CD4-positive, alpha-beta T cell (primary cell): ENCODE measurements at places on chromosomes 1 and 21.

DNA sequence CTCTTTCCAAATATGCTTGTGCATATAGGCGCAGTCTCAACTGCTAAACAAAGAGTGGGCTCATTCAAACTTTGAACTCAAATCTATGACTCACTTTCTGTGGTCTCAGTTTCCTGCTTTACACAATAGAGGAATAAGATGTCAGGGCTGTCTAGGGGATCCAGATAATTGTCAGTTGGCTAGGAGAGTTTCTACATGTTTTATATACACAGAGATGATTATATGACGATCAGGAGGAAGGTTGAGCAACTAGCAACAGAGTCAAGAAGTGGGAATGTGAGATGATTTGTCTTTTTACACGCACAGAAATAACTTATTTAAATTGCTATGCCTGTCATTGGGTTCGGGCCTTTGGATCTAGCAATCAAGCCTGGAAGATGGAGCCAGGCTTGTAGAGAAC is 299.4 kb upstream of the LYPLAL1 start:
- DNase-seq, result peak; percentile 11

DNA sequence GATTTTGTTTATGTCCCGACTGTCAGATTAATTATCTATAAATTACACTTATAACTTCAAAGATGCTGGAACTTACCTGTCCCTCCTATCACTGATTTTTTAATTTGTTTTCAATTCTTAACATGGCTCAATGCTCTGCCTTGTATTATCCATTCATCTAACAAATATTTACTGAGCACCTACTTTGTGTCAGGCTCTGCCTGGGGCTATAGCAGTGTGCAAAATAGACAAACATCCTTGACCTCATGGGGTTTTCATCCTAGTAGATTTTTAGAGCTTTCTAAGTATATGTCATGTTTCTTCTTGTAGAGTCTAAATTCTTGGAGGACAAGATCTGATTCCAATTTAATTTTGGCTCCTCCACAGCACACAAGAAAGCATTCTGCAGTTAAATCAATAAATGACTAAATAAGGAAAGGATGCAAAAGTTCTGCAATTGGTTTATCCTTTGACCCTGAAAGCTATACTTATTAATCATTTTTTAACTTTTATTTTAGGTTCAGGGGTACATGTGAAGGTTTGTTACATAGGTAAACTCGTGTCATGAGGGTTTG is 10.8 kb upstream of the SMYD2 start:
- no peak for DNase-seq

DNA sequence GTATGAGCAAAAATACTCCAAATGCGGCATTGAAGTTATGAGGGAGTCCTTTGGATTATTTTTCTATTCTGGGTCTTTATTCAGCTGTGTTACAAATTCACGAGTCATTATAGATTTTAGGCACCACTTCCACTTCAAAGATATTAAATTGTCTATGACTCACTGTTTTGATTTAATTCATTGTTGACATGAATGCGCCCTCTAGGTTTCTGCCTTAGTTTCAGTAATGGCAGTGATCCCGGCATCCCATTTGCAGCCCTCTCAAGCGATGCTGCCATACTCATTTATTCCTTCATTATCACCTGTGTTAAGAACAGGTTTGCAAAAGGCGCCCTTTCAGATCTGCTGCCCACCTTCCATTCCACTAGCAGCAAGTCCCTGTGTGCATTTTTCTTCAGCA is 14.0 kb downstream of the RSPO1 start:
- DNase-seq, result no peak

- DNase-seq, result peak; percentile 45
These were observed 1.8 kb downstream of the AGPAT3 start for GRCh38 chr21:43866659-43867331.

- no peak for DNase-seq
These were observed 22.1 kb upstream of the FAM20B start for GRCh38 chr1:179003512-179004066.

- DNase-seq, result no peak
These were observed 383.4 kb downstream of the USP25 start for GRCh38 chr21:16113052-16113715.

GRCh38 chr1:59177756-59178155 is 119.1 kb upstream of the FGGY start:
- DNase-seq, result no peak

GRCh38 chr1:227841096-227841495 is 25.6 kb downstream of the PRSS38 start:
- no peak for DNase-seq

DNA sequence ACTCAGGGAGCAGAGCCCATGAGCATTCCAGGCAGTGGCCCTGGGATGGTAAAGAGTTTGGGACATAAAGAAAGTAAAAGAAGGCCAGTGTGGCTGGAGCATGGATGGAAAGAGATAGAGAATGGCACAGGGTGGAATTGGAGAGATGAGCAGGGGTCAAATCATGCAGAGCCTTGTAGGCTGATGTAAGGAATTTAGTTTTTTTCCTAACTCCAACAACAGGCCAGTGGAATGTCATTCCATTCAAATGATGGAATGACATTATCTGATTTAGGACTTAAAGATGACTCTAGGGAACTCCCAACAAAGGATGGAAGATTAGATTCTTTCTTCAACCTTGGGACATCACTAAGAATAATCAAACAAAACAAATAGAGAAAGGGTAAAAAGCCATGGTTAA is 12.8 kb upstream of the S100A2 start:
- DNase-seq, result no peak

DNA sequence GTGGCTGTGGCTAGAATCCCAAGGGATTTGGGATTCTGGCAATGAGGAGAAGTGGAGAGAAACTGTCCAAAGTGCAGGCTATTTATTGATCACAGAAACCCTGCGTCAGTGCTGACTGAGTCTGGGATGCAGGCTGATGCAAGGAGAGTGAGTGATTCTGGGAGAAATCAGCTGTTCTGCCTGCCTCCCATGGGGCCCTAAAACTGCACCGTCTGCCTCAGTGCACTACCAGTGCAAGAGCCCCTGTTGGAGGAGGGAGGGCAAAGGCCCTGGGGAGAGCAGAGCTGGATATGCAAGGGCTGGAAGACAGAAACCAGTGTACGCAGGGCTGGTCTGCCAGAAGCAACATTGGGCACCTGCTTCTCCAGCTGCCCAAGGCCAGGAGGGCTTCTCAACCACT is 42.6 kb downstream of the C1orf198 start:
- DNase-seq, result no peak

GRCh38 chr1:117970252-117970651 is 40.7 kb downstream of the WDR3 start:
- no peak for DNase-seq

DNA sequence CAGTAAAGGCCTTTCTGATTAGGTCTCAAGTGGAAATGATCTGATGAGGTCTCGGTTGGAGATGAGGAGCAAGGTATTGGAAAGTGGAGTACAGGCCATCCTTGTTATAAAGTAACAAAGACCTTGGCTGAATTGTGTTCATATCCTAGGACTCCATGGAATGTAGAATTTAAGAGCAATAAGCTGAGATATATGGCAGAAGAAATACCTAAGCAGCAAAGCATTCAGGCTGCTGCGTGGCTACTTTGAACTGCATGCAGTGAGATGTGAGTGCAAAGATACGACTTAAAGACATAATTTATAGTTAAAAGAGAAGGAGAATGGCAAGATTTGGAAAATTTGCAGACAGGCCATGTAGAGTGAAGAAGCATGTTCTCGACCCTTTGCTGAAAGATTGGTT is 11.2 kb upstream of the XPR1 start:
- no peak for DNase-seq

DNA sequence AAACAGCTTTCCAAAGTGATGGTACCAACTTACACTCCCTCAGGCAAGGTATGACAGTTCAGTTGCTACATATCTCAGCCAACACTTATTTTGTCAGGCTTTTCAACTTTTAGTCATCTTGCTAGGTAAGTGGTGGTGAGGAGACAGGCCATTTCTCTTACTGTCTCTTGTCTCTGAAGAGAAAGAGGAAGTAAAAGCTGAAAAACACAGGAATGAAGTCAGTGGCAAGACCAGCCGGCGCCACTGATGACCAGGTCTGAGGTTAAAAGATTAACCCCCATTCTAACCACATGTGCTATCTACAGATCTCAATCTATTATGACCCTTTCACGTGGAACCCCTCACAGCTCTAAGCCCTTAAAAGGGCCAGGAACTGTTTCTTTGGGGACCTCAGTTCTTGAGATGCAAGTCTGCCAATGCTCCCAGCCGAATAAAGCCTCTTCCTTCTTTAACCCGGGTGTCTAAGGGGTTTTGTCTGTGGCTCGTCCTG is 4.2 kb downstream of the ADCY10 start:
- DNase-seq, result no peak

DNA sequence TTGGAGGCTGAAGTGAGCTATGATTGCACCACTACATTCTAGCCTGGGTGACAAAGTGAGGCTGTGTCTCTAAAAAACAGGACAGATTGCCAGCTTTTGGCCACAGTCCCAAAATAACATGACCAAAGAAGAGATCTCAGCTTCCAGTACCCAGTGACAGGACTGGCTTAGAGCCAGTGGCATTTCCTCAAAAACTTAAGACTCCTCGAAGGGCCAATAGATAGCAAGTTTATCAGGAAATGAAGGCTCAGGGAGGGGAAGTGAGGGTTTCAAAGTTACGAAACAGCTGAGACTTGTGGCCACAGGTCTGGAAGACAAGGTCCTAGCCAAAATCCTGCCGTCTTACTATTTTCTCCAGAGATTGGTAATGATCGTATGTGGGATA is 6.3 kb upstream of the TMEM39B start:
- DNase-seq, result no peak

DNA sequence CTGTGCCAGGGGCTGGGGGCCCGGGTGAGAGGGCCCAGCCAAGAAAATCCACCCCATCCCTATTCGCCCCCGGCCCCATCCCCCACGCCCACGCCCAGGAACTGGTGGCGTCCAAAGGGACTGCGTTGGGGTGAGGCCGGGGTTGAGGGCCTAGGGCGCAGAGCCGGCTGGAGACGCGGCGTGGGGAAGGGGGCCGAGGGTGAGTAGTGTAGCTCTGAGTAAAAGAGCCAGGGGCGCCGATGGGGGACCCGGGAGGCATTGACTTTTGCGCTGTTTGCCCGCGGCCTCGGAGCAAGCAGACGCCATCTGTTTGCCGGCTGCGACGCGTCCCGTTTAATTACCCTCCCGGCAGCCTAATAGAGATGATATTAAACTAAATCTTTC is 3.5 kb upstream of the DMRTA2 start:
- no peak for DNase-seq
